ENCODE measurements at places on chromosomes 6 and 20. TPM values are rescaled to one million over a fixed set of nuclear protein-coding genes. Genes with fewer than 3 reads are reported as not detected.
A peak's percentile ranks its signal among the peaks of the same experiment; 100 is the strongest.

The TFAP2D gene
- not detected for polyA plus RNA-seq

The PLCB4 gene
- 7.0 TPM for polyA plus RNA-seq

The CCDC170 gene
- not detected for polyA plus RNA-seq

The SERINC1 gene
- polyA plus RNA-seq: 55.2 TPM

The VNN1 gene
- not detected for polyA plus RNA-seq

DNA sequence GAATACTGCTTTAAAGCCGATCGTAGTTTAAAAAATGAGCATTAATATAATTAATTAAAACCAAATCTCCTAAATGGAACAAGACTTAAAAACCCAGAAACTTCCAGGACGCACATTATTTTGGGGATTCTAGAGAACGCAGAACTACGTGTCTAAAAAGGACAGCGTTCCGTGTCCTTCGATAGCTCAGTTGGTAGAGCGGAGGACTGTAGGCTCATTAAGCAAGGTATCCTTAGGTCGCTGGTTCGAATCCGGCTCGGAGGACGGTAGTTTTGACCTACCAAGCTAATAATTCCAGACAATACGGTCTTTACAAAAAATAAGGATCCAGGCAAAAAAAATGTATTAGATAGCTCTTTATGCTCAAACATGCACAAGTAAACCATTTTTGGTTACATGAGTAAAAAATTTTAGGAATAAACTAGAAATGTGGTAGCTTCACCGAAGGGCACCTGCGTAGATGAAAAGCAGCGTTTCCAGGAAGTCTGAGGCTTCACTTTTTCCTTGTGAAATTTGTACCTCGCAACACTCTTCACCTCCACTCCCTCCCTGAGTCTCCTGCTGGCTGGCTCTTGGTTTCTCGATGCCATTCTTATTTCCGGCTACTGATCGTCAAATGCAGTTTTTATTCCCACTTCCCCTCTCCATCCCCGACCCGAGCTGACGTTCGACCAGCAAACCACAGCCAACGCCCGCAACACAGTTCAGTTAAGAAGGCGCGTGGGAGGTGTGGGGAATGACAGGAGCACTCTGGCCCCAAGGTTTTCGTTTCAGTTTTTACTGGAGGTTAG lies 19.6 kb upstream of the ABT1 start:
- no peak for DNase-seq
- no peak overlapping the region for H3K27ac ChIP-seq
- H3K4me3 ChIP-seq: peak overlapping the region; percentile 55
- no peaks in the 10 kb centered on the region for H3K4me1 ChIP-seq
- no peaks in the 10 kb centered on the region for H3K36me3 ChIP-seq
- no peaks in the 10 kb centered on the region for H3K27me3 ChIP-seq

DNA sequence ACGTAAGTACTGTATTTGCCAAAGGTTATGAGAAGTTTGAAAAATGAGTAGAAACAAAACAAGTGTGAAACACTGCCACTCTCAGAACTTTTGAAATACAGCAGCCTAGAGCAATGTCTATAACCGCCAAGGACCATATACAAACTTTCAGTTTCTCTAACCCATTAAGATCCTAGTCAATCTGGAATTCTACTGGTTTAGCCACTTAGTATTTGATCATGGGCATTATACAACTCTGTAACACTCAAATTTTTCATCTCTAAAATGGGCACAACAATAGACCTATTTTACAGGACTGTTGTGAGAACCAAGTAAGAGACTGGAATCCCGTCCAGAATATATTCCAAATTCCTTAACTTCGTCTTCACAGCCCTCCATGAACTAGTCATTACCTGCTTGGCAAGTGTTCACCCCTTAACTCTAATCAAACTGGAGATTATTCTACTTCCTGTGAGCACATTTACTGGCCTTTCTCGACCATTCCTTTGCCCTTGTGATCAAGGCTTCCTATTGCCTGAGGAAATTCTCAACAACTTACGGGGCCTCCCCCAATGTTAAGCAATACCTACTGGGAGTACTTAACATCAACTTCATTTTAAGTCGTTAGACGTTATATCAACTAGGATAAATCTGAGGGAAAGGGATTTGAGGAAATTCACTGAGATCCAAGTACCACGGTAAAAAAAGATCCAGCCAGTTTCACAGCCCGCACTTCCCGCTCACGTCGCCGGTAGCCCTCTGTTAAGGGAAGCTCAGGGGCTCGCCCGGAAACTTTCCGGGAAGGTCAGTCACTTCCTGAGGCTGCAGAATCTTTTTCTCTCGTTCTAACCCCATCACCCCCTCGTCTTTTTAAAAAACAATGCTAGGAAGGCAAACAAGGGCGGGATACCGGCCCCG lies 1.1 kb downstream of the EIF2S2 start:
- H3K36me3 ChIP-seq: peaks cover 29% of the 10 kb centered on the region
- H3K27ac ChIP-seq: peak overlapping the region; percentile 94
- H3K4me3 ChIP-seq: peak overlapping the region; percentile 88
- peaks cover 7% of the 10 kb centered on the region for H3K4me1 ChIP-seq

GRCh38 chr6:17311595-17312311 lies 30.6 kb downstream of the RBM24 start:
- DNase-seq: no peak
- no peaks in the 10 kb centered on the region for H3K36me3 ChIP-seq
- H3K27me3 ChIP-seq: no peaks in the 10 kb centered on the region
- H3K4me1 ChIP-seq: no peaks in the 10 kb centered on the region

- no peaks in the 10 kb centered on the region for H3K27me3 ChIP-seq
- no peak overlapping the region for H3K4me3 ChIP-seq
- DNase-seq: no peak
Observed at GRCh38 chr20:49594143-49594930, 26.4 kb upstream of the PTGIS start.

- H3K36me3 ChIP-seq: no peaks in the 10 kb centered on the region
- peaks cover 13% of the 10 kb centered on the region for H3K4me1 ChIP-seq
- H3K27ac ChIP-seq: no peak overlapping the region
- no peak overlapping the region for H3K4me3 ChIP-seq
Observed at GRCh38 chr6:36769183-36769675, 70.0 kb downstream of the CPNE5 start.

DNA sequence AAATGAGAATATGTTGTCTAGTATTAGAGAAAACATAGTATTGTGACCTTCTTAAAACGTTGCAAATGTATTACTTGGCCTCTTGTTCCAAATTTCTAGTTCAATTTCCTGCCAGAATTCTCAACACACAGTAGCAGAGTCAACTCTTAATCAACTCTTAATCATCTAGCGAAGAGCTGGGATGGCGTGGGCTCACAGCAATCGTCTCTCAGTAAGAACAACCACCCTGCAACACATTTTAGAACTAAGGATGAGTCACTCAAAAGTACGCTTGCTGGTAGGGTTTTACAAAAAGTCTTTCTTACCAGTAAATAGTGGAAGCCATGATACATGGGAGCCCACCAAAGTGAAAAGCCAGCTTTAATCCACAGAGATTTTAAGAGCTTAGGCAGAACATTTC lies 24.6 kb downstream of the GPR6 start:
- no peak overlapping the region for H3K4me3 ChIP-seq
- DNase-seq: no peak
- no peaks in the 10 kb centered on the region for H3K36me3 ChIP-seq
- no peaks in the 10 kb centered on the region for H3K4me1 ChIP-seq
- no peaks in the 10 kb centered on the region for H3K27me3 ChIP-seq
- H3K27ac ChIP-seq: no peak overlapping the region

DNA sequence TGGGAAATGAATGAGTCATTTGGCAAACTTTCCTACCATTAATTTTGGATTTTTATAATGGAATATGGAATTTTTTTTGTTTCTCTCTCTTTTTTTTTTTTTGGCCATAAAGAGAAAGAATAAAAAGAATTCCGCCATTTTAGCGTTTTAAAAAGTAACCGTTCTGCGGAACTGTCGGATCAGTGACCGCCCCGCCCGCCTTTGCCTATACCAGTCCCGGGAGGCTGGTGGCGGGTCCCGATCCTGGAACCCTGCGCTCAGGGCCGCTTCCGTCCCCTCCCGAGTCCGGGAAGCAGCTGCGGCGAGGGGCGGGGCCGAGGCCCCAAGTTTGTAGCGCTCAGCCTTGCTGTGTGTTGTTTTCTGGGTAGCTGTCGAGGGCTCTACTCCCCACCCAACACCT lies 609 bp downstream of the L3MBTL1 start:
- no peaks in the 10 kb centered on the region for H3K36me3 ChIP-seq
- no peaks in the 10 kb centered on the region for H3K27me3 ChIP-seq
- peak; percentile 56 for DNase-seq
- peaks cover 6% of the 10 kb centered on the region for H3K4me1 ChIP-seq

DNA sequence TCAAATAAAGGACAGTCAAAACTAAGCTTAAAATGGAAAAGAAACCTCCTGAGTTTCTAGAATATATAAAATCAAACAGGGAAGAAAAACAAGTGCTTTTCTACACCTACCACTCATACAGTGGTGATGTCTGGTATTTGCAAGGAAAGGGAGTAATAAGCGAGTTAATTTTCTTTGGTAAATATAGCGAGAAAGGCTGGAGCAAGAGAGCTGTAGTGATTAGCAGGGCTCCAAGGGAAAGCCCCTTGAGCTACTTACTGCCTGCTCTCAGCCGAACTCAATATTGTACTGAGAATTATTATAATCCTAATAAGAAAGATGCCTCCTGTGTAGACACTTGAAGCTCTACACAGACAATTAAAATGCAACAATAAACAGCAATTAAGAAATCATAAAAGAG lies 296.3 kb downstream of the LAMA2 start:
- H3K4me3 ChIP-seq: no peak overlapping the region
- no peaks in the 10 kb centered on the region for H3K36me3 ChIP-seq
- no peak for DNase-seq
- no peak overlapping the region for H3K27ac ChIP-seq
- no peaks in the 10 kb centered on the region for H3K4me1 ChIP-seq

GRCh38 chr6:158662954-158663624 lies 13.2 kb downstream of the SYTL3 start:
- H3K4me1 ChIP-seq: no peaks in the 10 kb centered on the region
- H3K4me3 ChIP-seq: no peak overlapping the region
- no peaks in the 10 kb centered on the region for H3K27me3 ChIP-seq
- no peak for DNase-seq
- H3K27ac ChIP-seq: no peak overlapping the region

- peaks cover 41% of the 10 kb centered on the region for H3K4me1 ChIP-seq
- no peaks in the 10 kb centered on the region for H3K27me3 ChIP-seq
- peak overlapping the region; percentile 64 for H3K27ac ChIP-seq
Observed at GRCh38 chr6:17928514-17929430, 58.7 kb downstream of the KIF13A start.

- DNase-seq: peak; percentile 92
- H3K4me1 ChIP-seq: no peaks in the 10 kb centered on the region
- H3K4me3 ChIP-seq: no peak overlapping the region
- H3K27ac ChIP-seq: peak overlapping the region; percentile 35
Observed at GRCh38 chr20:62838128-62838891, 21.5 kb downstream of the COL9A3 start.

- peak; percentile 92 for DNase-seq
- peak within 1 kb of the TSS; percentile 63 for H3K4me3 ChIP-seq
- no peaks in the 10 kb centered on the region for H3K27me3 ChIP-seq
Observed at GRCh38 chr6:35213824-35214756, at the start of gene SCUBE3. SCUBE3 (plus strand) TSS chr6:35213956; CDS start chr6:35214419, 463 bp downstream.

DNA sequence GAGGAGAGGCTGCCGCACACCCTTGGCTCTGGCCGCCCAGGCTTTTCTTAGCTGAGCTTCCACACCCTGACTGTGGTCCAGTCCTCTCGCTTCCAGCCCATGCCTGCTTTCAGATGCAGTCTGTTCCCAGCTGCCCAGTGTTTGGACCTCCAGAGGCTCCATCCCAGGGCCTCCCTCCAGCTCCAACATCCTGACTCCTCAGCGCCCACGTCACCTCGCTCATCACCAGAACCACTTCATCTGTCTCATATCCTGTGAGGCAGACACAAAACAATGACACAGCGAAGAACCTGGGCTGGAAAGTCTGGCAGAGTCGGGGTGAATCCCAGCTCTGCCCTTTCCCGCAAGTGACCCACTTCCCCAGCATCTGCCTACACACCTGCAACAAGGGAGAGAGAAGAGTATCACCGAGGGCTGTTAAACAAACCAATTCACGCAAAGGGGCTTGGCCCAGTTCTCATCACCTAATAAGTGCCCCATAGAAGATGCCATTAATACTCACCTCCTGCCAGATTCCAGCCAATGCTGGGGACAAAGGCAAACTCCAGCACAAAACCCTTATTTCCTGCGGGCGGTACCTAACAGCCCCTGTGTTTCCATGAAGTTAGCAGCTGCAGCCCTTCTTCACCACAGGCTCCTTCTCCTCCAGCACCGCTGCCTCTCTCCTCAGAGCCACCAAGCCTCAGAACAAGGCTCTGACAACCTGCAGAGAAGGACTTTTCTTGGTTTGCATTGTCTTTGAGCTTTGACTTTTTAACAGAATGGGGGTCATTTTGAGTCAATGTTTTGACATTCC lies 133.4 kb upstream of the CDH4 start:
- no peak overlapping the region for H3K4me3 ChIP-seq
- no peak for DNase-seq
- no peaks in the 10 kb centered on the region for H3K4me1 ChIP-seq
- H3K27me3 ChIP-seq: no peaks in the 10 kb centered on the region

GRCh38 chr20:56228021-56228420 lies 20.5 kb upstream of the MC3R start:
- no peak for DNase-seq
- H3K27me3 ChIP-seq: no peaks in the 10 kb centered on the region
- H3K4me3 ChIP-seq: no peak overlapping the region
- H3K27ac ChIP-seq: no peak overlapping the region
- no peaks in the 10 kb centered on the region for H3K4me1 ChIP-seq
- no peaks in the 10 kb centered on the region for H3K36me3 ChIP-seq

DNA sequence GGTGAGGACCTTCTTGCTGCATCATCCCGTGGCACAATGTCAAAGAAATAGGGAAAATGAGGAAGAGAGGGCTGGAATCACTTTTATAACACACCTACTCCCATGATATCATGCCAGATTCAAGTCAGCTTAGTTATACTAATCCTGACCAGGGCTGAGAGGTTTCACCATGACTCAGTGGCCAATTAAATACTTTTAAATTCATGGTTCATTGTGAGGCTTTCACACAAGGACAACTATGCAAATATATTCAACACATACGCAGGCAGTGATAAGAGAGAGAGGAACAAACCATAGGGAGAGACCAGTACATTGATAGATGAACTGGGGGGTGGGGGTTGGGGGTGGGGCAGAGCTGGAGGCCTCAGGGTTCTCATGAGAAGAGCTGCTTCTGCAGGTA lies 313.1 kb downstream of the LRFN2 start:
- DNase-seq: no peak
- H3K4me3 ChIP-seq: no peak overlapping the region
- H3K36me3 ChIP-seq: no peaks in the 10 kb centered on the region
- H3K4me1 ChIP-seq: peaks cover 8% of the 10 kb centered on the region
- H3K27me3 ChIP-seq: no peaks in the 10 kb centered on the region

- H3K4me3 ChIP-seq: no peak overlapping the region
- H3K4me1 ChIP-seq: peaks cover 7% of the 10 kb centered on the region
- DNase-seq: no peak
- H3K27me3 ChIP-seq: no peaks in the 10 kb centered on the region
Observed at GRCh38 chr20:45896641-45897161, 5.6 kb downstream of the CTSA start.

DNA sequence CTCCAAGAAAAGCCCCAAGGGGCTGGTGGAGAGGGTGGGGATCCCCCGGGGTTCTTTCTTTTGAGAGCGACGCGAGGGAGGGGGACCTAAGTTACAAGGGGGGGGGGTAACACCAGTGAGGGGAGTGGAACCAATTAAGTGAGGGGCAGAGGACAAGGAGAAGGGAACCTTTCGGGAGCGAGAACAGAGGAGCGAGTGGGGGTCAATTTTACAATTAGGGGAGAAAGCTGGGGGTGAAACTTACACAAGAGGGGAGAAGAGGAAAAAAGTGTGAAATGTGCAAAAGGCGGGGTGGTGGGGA lies 548 bp downstream of the SALL4 start:
- H3K27me3 ChIP-seq: no peaks in the 10 kb centered on the region
- H3K36me3 ChIP-seq: no peaks in the 10 kb centered on the region
- peak overlapping the region; percentile 62 for H3K4me3 ChIP-seq
- peaks cover 13% of the 10 kb centered on the region for H3K4me1 ChIP-seq
- no peak overlapping the region for H3K27ac ChIP-seq
- no peak for DNase-seq
